Activated CD8-positive, alpha-beta memory T cell treated with anti-CD3 and anti-CD28 coated beads for 48 hours (primary cell): ENCODE measurements at places on chromosomes 12 and 14.

GRCh38 chr12:15918066-15918465 is 6.9 kb downstream of the DERA start:
- no peak for DNase-seq

GRCh38 chr12:123743002-123743401 is 19.1 kb upstream of the DNAH10 start:
- DNase-seq, result no peak

- no peak for DNase-seq
Observed at GRCh38 chr12:119859241-119859640, 17.9 kb downstream of the CIT start.

- DNase-seq, result peak; percentile 85
Observed at GRCh38 chr12:49828133-49829091, at the start of gene NCKAP5L. Gene NCKAP5L, minus strand, starts transcription at chr12:49828413. Its CDS starts 24,369 bp downstream, at chr12:49804044.
